ENCODE measurements at places on chromosomes 12 and 14.

DNA sequence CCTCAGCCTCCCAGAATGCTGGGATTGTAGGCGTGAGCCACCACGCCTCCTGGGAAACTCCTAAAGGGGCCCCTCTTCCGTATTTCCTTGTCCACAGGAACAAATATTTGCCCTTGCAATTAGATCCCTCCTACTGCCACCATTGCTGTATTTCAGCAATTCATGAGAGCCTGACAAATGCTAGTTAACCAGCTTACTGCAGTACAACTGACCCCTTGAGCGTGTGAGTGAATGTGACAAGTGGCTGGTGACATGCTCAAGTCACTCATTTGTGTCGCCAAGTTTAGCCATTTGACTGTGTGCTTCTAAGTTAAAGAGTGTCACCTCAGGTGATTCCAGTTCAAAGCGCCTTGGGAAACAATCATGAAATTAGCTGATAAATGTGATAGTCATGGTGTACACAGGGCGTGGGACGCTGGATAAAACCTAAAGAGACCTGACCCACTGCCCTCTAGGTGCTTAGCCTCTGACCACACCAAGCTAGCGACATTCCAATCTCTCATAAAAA is 56.1 kb upstream of the MAP1LC3B2 start:
- no peak overlapping the region for H3K4me3 ChIP-seq
- no peak for DNase-seq
- no peak overlapping the region for H3K27ac ChIP-seq
- H3K36me3 ChIP-seq: no peaks in the 10 kb centered on the region
- peaks cover 27% of the 10 kb centered on the region for H3K4me1 ChIP-seq

DNA sequence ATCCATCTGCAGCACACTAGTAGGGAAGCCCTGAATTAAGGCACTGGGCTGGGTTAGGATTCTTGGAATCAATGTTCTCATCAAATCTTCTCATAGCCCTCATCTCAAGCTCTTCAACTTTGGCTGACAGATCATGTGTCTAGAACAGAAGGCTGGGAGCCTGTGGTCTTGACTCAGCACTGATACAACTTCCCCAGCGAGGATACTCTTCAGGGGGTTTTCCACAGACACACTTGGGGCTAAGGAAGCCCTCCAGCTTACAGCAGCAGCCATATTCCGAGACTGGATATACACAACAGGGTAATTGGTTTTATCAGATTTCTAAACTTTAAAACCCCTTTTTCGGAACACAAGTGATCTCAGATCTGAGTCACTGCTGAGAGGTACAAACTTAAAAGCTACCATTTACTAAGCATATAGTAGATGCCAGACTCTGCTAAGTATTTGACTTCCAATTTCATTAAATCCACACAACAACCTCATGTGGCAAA is 3.5 kb downstream of the FMNL3 start:
- no peaks in the 10 kb centered on the region for H3K36me3 ChIP-seq
- DNase-seq: no peak
- H3K27me3 ChIP-seq: no peaks in the 10 kb centered on the region
- peak overlapping the region; percentile 29 for H3K27ac ChIP-seq
- H3K4me1 ChIP-seq: peaks cover 8% of the 10 kb centered on the region

- H3K4me3 ChIP-seq: no peak overlapping the region
- no peak overlapping the region for H3K27ac ChIP-seq
- no peaks in the 10 kb centered on the region for H3K36me3 ChIP-seq
- H3K27me3 ChIP-seq: no peaks in the 10 kb centered on the region
- H3K4me1 ChIP-seq: no peaks in the 10 kb centered on the region
Measured at GRCh38 chr14:70955543-70956480, 48.6 kb downstream of the PCNX1 start.

DNA sequence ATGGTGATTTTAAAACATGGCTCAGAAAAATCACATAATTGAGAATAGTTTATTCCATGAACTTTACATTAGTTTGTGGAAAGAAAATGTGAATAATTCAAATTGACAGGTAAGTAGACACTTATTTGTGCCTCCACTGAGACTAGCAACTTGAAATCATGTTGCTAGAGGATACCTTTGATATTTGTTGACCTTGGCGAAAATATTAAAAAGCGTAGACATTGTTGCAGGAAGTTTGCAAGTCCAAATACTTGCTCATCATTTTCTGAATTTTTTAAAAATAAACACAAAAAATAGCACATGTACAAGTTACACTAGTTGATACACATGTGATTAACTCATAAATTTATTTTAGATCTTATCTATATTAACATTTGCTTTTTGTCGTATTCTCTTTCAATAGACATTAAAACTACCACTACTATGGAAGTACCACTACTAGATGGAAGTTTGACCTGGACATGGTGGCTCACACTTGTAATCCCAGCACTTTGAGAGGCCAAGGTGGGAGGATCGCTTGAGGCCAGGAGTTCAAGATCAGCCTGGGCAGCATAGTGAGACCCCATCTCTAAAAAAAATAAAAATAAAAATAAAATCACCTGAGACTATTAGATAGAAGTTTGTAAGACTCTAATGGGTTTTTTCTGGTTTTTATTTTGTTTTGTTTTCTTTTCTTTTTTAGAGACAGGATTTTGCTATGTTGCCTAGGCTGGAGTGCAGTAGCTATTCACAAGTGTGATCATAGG is 24.3 kb downstream of the VEZT start:
- DNase-seq: no peak
- no peaks in the 10 kb centered on the region for H3K27me3 ChIP-seq
- no peak overlapping the region for H3K27ac ChIP-seq
- H3K36me3 ChIP-seq: no peaks in the 10 kb centered on the region
- no peak overlapping the region for H3K4me3 ChIP-seq
- no peaks in the 10 kb centered on the region for H3K4me1 ChIP-seq

DNA sequence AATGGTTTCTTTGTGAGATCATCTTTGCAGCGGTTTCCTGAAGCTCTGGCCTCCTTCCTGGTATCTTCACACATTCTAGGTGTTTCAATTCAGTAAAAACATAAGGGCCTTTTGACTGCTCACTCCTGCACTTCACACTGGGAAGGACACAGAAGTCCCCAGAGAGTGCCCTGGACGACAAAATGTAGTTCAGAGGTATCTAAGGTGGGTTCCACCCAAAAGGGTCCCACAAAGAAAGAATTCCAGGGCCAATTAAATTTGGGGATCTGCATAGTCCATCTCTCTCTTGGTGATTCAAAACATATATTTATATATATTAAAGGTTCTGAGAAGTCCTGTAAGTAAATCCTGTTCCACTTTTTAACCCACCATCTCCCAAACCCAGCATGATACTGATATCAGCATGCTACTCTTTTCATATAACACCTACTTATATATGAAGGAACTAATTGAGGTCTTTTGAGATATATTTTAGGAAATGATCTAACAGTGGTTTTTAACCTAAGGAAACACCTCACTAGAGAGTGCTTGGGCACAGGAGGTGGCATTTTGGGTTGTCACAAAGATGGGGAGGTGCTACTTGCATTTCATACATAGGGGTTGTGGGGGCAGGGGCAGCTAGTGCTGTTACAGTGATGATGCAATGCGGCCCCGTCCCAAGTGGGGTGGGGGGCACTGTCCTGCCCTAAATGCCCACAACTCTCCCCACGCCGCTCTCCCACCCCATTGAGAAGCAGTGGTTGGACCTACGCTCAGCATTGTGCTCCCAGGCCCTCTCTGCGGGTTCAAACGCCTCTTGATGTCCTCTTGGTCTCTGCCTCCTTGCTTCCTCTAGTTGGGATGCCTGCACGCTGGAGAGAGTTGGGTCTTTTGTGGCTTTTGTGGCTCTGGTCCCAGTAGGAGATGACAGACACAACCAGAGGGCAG is 109.4 kb downstream of the ARF6 start:
- no peaks in the 10 kb centered on the region for H3K36me3 ChIP-seq
- H3K27ac ChIP-seq: peak overlapping the region; percentile 98

GRCh38 chr12:116492703-116493324 is 66.4 kb upstream of the MAP1LC3B2 start:
- H3K4me1 ChIP-seq: peaks cover 9% of the 10 kb centered on the region
- DNase-seq: no peak
- no peaks in the 10 kb centered on the region for H3K36me3 ChIP-seq
- H3K27me3 ChIP-seq: no peaks in the 10 kb centered on the region
- H3K4me3 ChIP-seq: no peak overlapping the region
- peak overlapping the region; percentile 6 for H3K27ac ChIP-seq

DNA sequence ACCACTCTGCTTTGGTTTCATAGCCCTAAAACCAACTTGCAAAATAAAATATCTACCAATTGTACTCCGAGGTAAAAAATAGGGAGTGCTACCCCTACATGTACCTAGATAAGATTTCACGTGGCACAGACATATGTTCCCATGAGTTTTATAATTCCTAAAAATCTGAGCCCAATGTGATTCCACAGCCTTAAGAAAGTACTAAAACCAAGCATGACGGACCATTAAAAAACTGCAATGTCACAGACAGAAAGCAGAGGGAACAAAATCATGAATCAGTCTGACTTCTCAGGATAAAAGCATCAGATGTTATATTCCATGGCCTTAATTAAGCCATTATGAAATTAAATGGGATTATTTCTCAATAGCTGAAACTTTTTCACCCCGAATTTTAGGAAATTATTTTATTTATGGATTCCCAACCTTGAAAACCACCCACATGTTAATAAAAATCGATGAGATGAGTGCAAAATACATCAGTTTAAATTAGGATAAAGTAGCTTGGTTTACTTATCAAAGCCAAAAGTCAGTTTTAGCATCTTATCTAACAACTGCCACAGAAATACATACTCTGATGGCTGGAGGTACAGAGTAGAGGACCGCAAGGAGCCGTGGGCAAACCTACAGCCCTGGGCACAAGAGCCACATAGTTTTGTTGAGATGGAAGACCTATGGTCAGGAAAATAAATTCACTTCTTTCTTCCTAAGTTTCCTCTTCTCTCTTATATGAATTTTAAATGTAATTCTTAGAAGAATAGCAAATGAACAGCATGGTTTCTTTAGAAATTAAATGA is 4.5 kb downstream of the ITPR2 start:
- DNase-seq: no peak
- peaks cover 10% of the 10 kb centered on the region for H3K4me1 ChIP-seq
- H3K36me3 ChIP-seq: no peaks in the 10 kb centered on the region
- no peak overlapping the region for H3K4me3 ChIP-seq

- H3K36me3 ChIP-seq: peaks cover 35% of the 10 kb centered on the region
- no peak overlapping the region for H3K27ac ChIP-seq
- no peaks in the 10 kb centered on the region for H3K4me1 ChIP-seq
- no peaks in the 10 kb centered on the region for H3K27me3 ChIP-seq
- no peak overlapping the region for H3K4me3 ChIP-seq
Measured at GRCh38 chr12:50661300-50662115, 102.4 kb upstream of the ATF1 start.

DNA sequence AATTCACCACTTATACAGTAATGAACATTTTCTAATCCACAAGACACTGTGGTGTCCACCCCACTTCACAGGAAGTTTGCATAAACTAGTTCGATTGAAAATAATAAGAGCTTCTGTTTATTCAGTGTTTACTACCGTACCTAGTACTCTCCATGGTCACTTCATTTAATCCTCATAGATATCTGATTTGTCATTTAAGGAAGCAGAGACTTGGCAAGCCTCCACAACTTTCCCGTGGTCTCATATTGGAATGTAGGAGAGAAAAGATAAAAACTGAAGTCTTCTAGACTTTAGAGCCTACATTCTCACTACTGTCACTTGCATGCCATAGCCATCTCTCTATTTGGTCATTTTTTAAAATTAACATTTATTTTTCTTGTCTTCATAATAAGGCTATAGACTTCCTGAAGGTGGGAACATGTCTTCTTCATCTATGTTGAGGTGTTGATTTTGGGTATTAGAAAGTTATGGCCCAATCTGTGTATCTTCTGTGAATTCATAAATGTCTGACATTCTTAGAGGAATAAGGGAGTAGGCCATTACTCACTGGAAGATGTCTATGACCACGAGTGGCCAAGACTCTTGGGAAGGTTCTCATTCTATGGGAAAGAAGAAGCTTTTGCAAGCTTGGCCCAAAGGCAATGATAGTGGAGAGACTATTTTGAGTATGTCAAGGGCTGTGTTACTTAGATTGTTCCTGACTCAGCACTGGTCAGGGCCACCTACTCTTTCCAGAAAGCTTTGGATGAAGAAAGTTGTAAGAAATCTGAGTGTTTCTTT is 423.7 kb downstream of the LRIG3 start:
- no peak overlapping the region for H3K27ac ChIP-seq
- DNase-seq: no peak
- no peaks in the 10 kb centered on the region for H3K36me3 ChIP-seq
- no peak overlapping the region for H3K4me3 ChIP-seq
- H3K4me1 ChIP-seq: peaks cover 3% of the 10 kb centered on the region

DNA sequence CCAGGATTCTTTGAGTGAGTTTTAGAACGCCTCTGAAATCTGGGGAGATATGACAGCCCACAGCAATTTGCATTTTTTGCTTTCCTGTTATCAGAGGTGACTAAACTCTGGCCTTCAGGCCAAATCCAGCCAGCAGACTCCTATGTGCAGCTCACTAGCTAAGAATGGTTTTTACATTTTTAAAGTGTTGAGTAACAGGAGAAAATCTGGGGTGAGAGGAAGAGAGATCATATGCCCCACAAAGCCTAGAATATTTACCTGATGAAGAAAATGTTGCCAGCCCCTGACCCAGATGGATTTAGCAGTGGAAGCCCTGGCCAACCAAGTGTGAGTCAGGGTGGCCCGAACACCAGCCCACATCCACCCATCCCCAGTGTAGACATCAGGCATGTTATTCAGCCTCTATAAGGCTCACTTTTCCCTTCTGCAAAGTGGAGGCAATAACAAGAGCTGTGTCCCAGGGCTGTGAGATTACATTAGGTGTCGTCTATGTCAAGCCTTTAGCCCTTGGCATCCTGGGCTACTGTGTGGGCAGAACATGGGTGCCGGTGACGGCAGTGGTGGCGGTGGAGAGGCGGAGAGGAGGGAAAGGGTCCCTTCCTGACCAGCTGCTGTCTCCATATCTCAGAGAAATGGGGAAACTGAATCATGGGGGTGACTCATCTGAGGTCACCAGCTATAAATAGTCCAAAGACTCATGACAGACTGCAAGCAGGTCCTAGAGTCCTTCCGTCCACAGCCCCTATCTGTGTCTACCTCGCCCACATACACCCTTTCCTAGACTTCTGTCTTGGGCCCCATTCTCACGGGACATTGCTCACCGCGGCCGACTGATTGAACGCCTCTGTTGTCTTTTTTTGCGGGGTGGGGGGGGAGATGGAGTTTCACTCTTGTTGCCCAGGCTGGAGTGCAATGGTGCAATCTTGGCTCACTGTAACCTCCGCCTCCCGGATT is 32.6 kb upstream of the CD9 start:
- H3K27me3 ChIP-seq: no peaks in the 10 kb centered on the region
- H3K36me3 ChIP-seq: no peaks in the 10 kb centered on the region
- peak overlapping the region; percentile 44 for H3K27ac ChIP-seq
- peaks cover 6% of the 10 kb centered on the region for H3K4me1 ChIP-seq
- H3K4me3 ChIP-seq: peak overlapping the region; percentile 6

DNA sequence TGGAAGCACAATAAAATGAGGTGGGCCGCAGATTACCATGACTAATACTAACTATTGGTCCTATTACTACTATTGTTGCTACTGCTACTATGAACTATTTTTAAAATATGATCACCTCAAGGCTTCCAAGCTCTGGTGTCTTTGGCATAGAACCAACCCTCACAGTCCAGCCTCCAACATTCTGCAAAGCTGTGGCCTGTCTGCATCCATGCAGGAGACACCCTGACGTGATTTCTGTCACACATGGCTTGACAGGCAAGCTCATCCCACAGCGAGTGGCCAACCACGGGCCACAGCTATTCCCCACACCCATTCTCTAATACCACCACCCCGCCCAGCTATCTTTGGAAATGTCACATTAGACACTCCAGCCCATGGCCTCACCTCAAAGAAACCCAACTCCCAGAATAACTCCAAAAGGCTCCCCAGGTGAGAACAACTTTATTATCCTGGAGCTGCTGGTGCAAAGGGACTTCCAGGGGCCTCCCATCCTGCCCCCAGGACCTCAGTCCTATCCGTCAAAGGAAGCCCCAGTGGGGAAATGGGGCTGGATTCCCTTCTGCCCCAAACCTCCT is 14.4 kb downstream of the ISCU start:
- H3K4me3 ChIP-seq: no peak overlapping the region
- DNase-seq: no peak
- no peaks in the 10 kb centered on the region for H3K36me3 ChIP-seq
- H3K4me1 ChIP-seq: peaks cover 8% of the 10 kb centered on the region
- H3K27ac ChIP-seq: no peak overlapping the region

Data from esophagus squamous epithelium (tissue), 5 donors.